ENCODE measurements at places on chromosomes 4 and X.

DNA sequence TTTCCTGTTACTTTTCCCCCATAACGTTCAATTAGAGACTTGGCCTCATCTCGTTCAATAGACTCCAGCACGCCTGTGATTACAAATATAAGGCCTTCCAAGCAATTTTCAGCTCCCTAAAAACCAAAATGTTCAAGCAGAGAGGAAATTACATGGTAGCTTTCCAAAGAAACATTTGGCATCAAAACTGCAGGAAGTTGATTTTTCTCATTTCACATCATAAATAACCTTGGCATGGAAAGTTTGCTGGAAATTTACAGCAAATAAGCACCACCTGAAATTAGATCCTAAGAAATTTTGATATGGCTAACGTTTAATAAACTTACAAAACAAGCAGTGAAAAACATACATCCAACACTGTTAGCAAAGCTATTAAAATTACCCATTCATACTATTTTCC lies 53.3 kb downstream of the RFC1 start:
- DNase-seq = no peak

GRCh38 chr4:122665161-122665929 lies 44.5 kb upstream of the IL21 start:
- no peak for DNase-seq

DNA sequence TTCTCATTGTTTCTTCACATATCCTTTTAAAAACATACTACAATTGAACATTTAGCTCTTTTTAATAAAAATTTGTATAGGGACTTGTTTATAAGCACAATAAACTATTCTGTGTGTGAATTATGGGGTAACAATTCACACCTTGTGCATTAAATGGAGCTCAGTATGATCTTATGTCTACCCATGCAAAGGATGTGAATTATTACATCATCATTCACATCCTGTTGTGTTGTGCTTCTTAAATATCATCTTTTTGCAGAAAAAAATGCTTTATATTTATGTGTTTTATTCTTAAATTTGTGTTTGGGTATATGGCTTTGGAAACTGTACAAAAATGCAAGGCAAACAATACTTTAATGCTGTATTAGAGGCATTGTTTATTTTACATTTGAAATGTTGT lies 96.7 kb upstream of the PABPC4L start:
- DNase-seq = no peak

DNA sequence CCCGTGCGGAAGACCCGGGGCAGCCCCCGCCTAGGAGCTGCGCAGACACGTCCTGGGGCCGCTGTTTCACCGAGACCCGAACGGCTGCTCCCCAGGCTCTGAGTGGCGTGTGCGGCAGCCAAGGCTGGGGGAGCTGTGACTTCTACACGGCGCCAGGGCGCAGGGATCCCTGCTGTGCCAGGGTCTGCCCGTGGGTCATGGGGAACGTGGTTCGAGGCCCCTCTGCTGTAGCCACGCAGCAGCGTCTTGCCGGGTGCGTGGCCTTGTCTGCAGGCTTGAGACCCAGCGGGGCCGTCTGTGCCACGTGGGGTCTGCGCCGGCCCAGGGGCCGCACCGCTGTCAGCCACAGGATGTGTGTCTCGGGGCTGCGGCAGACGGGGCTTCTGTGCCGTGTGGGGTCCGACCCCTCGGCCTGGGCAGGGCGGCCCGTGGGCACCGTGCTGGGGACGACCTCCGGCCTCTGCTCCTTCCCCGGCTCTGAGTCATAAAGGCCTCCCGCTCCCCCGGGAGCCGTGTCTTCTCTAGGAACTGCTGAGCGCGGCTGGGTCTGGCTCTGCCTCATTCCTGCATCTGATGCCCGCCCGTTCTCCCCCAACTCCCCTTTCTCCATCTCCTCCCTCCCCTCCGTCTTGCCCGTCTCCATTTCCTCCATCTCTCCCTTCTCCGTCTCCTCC lies 12.7 kb upstream of the GTPBP6 start:
- DNase-seq = peak; percentile 14

DNA sequence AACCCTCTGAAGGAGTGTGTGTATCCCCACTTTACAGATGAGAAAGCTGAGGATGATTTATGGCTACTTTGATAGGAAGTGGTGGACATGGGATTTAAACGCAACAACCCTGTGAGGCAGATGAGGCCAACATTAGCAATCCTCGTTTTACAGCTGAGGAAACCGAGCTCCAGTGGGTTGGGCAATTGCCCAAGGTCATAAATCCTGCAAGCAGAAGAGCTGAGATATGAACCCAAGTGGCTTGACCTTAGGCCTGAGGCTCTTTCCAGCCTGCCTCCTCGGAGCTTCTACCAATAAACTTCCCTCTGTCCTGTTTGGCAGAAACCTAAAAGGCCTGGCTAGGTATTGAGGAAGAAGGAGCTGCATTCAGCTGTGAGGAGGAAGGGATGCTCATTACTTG lies 185.5 kb upstream of the RBPJ start:
- DNase-seq = no peak

DNA sequence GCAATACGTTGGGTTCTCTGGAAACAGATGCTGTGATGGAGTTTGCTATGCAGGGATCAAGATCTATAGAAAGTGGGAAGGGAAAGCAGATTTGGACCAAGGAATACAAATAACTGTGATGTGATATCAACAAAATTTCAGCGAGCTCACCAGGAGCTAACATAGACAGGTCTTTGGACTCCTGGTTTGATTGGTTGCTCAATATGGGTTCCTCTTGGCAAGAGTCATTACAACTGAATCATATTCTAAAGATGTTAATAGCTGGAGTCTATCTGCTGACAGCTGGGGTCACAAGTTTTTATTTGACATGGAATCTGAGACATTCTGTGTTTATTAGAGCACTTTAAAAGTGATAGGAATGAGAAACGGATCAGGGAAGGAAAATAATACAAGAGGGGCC lies 637.6 kb upstream of the GNPDA2 start:
- DNase-seq = no peak

- no peak for DNase-seq
These were observed 216.8 kb downstream of the AFAP1 start for GRCh38 chr4:7722766-7723387.

GRCh38 chr4:129146639-129147038 lies 50.7 kb downstream of the C4orf33 start:
- no peak for DNase-seq

GRCh38 chr4:185623444-185624258 lies 88.3 kb upstream of the PDLIM3 start:
- DNase-seq = no peak

- DNase-seq = no peak
These were observed 17.5 kb downstream of the GATB start for GRCh38 chr4:151743128-151743854.

- DNase-seq = no peak
These were observed 27.7 kb downstream of the HERC3 start for GRCh38 chr4:88619971-88620370.

DNA sequence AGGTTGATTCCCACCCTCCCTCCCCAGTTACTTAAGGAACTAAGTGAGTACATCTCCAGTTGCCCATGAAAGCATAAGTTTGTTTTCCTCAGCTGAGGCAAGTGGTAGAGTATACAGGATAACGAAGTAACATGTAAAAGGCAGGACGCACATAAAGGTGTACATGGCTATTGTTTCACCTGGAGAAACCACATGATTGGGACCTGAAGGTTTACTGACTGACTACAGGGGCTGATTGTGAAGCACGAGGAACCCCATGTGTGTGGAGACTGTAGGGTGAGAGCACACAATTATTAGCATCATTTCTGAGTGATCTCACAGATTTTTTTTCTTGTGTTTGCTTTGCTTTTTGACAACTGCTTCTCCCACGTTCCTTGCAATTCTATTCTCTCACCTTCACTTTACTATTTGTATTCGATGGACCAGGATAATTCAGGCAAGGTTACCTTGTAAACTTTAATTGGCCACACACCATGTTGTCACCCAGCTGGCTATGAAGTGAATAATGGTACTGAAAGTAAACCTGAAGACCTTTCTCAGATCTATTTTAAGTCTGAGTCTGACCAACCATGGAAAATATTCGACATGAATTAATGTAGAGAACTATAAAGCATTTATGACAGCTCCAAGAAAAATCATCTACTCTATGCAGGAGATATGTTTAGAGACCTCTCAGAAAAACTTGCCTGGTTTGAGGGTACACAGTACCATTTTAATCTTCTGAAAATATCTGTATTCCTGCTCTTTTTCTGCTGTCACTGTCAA lies 102.5 kb upstream of the MYOZ2 start:
- no peak for DNase-seq

GRCh38 chr4:69322055-69322454 lies 41.8 kb downstream of the UGT2B28 start:
- no peak for DNase-seq

DNA sequence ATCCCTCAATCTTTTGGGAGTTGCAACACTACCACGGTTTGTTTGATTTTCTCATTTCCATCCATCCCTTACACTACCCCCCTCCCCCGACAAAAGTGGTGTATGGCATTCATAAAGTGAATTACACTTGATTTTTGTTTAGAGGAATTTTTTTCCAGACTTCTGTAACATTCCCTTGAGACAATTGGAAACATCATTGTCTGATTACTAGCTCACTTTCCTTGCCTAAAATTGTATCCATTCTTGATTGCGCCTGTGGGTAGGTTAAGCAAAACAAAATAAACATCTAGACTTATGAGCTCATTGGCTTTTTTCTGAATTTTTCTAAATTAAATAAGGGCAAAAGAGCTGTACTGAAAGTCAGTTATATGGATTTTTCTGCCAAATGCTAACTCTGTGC lies 3.5 kb downstream of the GPC3 start:
- DNase-seq = no peak

GRCh38 chr4:136922066-136922465 lies 610.2 kb downstream of the PCDH18 start:
- no peak for DNase-seq

GRCh38 chr4:110854021-110854678 lies 231.3 kb upstream of the PITX2 start:
- DNase-seq = no peak

DNA sequence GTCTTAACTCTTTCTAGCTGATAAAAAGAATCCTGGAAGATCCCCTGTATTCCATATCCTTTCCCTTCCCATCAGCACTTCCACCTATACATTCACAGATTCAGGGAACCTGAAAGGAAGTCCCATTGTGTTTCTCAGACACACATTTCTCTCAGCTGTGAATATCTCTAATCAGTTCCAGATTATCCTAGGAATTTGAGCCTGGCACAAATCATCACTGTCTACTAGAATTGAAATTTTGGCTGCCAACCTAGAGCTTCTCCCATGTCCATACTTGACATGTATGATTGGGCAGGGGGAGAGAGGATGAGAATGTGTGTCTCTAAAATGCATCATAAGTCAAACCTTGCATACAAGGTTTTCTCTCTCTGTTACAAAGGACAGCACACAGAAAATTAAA lies 53.1 kb downstream of the NDST3 start:
- no peak for DNase-seq

DNA sequence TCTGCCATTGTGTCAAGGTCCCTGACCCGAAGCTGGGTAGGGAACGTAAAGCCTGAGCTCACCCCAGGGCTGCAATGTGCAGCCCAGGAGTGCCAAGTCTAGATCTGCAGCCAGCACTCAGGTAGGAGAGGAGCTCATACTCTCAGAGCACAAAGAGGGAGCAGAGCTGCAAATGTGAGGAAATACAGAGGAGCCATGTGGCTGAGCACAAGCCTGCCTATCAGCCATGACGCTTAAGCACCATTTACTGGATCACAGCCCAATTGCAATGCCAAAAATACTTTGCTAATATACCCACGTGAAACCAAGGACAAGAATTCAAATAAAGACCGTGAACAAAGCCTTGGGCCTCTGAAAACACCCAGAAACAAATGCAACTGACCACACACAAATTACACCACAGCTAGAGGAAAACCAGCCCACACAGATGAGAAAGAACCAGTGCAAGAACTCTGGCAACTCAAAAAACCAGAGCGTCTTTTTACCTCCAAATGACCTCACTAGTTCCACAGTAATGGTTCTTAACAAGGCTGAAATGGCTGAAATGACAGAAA lies 69.0 kb upstream of the HPF1 start:
- DNase-seq = no peak

- DNase-seq = no peak
These were observed 1415.8 kb upstream of the TENM3 start for GRCh38 chr4:180827232-180828009.

GRCh38 chr4:44720371-44720770 lies 6.0 kb downstream of the GNPDA2 start:
- DNase-seq = no peak

DNA sequence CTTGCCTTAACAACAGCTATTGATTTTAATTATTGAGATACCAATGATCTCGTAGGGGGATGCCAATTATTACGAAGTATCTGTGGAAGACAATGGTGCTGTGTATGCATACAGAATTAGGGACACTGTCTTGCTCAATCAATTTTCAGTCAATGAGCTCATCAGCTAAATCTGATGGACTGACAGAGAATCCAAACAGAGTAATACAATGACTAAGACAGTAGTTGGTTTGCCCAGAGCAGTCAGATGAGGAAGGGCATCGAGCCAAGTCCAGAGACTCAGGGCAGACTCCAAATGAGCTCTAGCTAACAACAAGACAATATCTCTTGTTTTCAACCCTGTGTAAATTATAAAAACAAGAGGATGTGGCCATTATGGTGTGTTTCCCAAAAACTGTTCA lies 14.7 kb upstream of the GSX2 start:
- DNase-seq = no peak

GRCh38 chr4:143514497-143514896 lies 995 bp downstream of the SMARCA5 start:
- DNase-seq = no peak

- DNase-seq = no peak
These were observed 93.3 kb downstream of the RASGEF1B start for GRCh38 chr4:81378386-81378785.

- no peak for DNase-seq
These were observed 127.4 kb upstream of the ANKRD50 start for GRCh38 chr4:124839786-124840390.

GRCh38 chr4:2245057-2245786 lies 3.3 kb upstream of the HAUS3 start:
- DNase-seq = no peak

GRCh38 chr4:75565481-75565880 lies 9.6 kb downstream of the ODAPH start:
- DNase-seq = no peak

- DNase-seq = no peak
These were observed 13.5 kb upstream of the NKX1-1 start for GRCh38 chr4:1419708-1420107.

DNA sequence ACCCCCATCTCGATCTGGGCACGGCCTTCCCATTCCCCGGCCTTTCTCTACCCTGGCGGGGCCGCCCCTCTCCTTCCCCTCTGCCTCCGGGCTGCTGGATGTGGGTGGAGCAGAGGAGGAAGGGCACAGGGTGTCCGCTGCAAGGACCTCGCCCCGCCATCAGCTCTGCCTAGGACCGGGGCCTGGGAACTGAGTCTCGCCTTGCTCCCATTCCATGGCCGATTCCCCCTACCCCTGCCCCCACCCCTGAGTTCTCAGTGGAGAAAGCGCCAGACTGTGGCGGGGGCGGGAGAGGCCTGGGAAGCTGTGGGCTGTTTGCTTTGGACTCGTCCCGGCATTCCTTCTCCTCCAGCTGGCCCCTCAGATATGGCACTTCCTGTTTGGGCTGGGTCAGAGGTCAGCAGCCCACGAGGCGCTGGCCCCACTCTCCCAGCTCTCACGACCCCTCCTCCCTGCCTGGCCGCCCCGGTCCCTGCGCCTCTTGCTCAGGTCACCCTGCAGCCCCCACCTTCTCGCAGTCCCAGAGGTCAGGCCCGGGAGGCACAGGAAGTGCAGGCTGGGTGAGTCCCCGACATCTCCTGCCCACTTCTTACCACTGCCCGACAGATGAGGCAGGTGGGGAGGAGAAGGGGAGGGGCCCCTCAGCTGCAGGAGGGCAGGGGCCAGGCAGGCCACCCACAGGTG lies 6.4 kb upstream of the BGN start:
- no peak for DNase-seq

Data from NCI-H2171 (cell line).